ENCODE measurements at places on chromosomes 5 and 9. TPM values are rescaled to one million over a fixed set of nuclear protein-coding genes. Genes with fewer than 3 reads are reported as not detected.

GRCh38 chr5:54904425-54904824, 81.0 kb downstream of the ESM1 start:
- DNase-seq = no peak

DNA sequence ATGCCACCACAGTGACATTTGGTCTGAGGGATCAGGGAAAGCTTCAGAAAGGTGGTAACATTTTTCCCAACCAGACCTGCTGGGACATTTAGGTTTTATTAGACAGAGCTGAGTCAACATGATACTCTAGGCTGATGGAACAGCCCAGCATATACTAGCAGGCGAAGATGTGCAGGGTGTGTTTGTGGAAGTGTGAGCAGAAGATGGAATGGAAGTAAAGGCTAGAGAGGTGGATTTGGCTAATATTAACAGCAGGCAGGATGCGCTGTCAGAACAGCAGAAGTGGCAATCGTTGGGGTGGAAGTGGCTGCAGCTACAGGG, 340.6 kb downstream of the ASTN2 start:
- DNase-seq = no peak

GRCh38 chr5:158727771-158728311, 371.9 kb downstream of the EBF1 start:
- DNase-seq = peak; percentile 70

DNA sequence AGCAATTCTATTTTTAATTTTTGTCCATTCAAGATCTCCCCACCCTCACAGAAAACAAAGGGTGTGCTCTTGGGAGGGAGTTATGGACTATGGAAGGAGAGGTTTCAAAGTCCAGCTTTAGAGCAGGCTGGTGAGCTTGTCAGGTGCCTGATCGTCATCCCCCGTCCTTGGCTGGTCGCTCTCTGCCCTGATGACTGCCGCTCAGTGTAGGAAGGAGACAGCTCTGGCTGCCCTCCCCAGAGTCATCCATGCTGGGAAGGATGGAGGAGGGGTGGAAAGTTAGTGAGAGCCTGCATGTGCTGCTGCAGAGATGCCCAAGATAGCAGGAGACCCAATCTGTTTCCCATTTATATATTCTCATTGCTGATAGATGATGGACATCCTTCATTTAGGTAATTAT, 96.6 kb downstream of the NLN start:
- no peak for DNase-seq

- no peak for DNase-seq
Observed at GRCh38 chr9:127554966-127555839, 56.9 kb upstream of the STXBP1 start.

DNA sequence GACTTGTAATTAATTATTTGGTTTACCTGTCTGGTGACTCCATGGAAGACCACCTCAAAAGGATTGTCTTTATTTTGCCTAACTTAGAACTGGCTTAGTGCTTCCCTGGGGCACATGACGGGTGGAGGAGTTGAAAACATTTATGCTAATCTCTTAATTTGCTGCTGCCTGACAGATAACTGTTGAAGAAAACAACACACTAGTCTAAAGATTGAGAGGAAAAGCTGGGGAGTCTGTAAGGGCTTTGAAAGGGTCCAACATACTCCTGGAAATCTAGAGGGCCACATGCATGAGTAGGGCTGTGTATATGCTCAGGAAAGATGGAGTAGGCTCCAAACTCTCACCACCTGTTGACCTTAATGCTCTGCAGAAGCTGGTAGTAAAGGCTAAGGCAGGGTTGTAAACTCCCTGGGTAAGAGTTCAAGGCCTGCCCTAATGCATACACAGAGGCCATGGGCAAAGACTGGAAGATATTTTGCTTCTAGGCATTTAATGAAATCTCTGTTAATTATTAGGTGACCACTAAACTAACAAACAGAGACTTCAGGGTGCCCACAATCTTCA, 40.7 kb downstream of the NR3C1 start:
- no peak for DNase-seq

GRCh38 chr9:124254261-124254682, 3.5 kb upstream of the NEK6 start:
- DNase-seq = no peak

DNA sequence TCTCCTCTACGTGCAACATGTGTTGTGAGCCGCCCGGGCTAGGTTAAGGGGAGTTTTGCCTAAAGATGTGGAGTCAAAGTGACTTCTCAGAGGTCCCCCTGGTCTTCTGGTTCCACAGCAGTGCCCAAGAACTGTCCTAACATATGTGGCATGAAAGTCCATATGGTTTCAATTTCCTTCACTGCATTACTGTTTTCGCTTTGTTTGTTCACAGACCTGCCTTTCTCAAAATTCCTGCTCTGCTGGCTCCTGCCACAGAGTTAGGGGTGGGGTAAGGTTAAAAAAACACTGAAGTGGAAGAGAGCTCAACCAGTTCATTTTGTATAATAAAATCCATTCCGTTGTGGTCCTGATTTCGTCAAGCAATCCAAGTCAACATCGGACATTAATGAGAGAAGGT, 289.4 kb downstream of the DMAC1 start:
- DNase-seq = no peak

NFIB gene
- total RNA-seq = 83.9 TPM

SPINK13 gene
- not detected for total RNA-seq

RFX3 gene
- total RNA-seq = 17.2 TPM

Data from ovary (tissue), 10 donors.